Hematopoietic multipotent progenitor cell treated with erythropoietin and hydrocortisone succinate and interleukin-3 and kit ligand, for 15 days (in vitro differentiated cells): ENCODE measurements at places on chromosomes 2 and 18.

DNA sequence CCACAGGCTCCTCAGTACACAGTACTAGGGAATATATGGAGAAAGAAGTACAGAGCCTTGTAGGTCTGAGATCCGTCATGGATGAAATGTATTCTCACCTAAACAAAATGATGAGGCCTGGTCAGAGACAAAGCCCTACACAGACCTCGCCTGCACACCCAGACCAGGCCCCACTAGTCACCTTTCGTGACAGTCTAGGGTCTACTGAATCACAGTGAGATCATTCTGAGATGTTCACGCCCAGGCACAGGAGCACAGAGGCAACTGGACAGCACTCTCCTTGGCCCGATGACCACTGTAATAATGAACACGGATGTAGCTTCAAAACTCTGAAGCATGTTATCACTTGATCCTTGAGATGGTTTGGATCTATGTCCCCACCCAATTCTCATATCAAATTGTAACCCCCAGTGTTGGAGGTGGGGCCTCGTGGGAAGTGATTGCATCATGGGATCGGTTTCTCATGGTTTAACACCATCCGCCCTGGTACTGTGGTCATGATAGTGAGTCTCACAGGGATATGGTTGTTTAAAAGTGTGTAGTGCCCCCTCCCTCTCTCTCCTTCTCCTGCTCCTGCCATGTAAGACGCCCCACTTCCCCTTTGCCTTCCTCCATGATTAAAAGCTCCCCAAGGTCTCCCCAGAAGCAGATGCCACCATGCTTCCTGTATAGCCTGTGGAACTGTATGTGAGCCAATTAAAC is 15.1 kb downstream of the DOCK10 start:
- DNase-seq, result no peak

GRCh38 chr18:54023471-54023870 is 201.0 kb downstream of the MBD2 start:
- no peak for DNase-seq

GRCh38 chr2:181235683-181236459 is 221.3 kb upstream of the ITGA4 start:
- no peak for DNase-seq

DNA sequence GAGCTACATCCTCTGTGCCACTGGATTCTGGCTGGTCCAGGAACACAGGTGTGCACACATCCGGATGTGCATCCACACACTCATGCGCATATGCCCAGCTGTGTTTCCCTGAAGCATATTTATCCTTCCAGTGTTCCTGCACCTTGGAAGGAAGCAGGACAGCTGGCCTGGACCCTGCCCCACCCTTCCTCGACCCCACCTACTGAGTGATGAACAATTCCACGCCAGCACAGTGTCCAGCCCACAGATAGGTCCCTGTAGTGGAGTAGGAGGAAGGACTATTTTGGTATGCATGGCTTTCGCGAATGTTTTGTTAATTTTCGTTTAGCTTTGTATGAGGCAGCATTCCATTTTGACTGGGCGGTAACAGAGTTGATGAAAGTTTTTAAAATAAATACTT is 211.5 kb downstream of the AGAP1 start:
- DNase-seq, result no peak

DNA sequence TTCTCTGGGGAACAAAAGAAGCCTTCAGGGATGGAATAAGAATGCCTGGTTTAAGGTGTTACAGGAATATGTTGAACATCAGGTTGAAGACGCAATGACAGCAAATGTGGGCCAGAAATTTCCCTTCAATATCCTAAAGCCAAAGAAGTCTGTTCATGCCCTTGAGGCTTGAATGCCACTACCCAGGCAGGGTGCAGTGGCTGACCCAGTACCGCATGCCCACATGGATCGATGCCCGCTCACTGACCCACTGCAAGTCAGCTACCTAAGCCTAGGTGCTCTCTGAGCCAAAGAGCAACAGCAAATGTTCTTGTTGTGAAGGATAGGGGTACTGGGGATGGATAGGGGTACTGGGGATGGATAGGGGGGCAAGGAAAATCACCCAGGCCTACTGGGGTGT is 58.2 kb downstream of the GNAL start:
- no peak for DNase-seq

- no peak for DNase-seq
Observed at GRCh38 chr2:7835693-7836680, 845.9 kb upstream of the ID2 start.

- DNase-seq, result no peak
Observed at GRCh38 chr2:18046558-18047212, 168.2 kb downstream of the KCNS3 start.

- no peak for DNase-seq
Observed at GRCh38 chr2:60597346-60597745, 43.9 kb upstream of the BCL11A start.

GRCh38 chr2:37456479-37456878 is 112.0 kb downstream of the QPCT start:
- DNase-seq, result no peak

DNA sequence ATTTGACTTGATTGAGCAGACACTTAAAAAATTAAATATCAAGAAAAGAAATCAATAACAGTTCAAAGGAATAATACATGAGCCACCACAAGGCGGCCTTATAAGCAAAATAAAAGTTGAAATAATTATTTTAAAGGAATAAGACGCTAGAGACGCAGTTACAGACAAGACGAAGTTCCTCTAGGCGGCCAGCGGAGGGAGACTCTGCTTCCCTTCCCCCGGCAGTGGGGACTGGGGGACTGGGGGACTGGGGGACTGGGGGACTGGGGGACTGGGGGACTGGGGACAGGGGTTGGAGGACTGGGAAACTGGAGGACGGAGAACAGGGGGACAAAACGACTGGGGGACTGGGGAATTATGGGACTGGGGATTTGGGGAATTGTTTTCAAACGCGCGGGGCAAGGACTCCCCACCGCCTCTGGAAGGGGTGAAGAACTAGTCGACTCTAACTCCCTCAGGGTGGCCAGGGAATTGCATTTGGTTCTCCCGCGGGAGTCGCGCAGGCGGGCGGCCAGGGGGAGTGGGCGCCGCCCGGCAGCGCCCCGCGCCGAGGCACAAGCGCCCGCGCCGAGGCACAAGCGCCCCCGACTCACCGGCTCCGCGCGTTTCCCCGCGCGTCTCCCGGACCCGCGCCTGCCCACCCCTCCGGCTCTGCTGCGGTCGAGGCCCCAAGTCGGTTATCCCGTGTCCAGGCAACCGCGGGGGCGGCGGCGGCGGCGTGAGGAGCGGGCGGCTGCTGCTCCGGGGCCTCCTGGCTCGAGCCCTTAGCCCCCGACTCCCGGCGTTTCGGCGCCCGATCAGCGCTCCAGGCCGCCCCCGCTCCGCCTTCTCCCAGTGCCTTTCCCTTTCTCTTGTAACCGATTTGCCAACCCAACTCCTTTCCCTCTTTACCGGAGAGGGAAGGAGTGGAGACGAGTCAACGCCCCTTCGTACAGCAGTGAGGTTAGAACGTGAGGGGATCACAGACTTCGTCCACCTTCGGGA is at the start of gene CCDC178:
Gene CCDC178, minus strand, starts transcription at position 662 of the 984 bp plus-strand sequence. CDS start 28,633 bp downstream, outside the sequence.
- no peak for DNase-seq

DNA sequence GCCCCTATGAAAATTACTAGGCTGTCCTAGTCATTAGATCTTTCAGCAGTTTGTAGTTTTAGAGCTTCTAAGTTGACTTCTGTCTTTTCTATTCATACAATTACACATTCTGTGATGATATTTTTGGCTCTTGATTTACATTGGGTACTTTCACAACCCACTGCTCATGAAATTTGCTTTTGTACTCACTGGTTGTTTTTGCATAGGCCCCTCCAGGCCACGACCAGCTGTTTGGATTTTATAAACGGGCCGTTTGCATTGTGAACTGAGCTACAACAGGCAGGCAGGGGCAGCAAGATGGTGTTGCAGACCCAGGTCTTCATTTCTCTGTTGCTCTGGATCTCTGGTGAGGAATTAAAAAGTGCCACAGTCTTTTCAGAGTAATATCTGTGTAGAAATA is 193.8 kb downstream of the RPIA start:
- DNase-seq, result no peak

GRCh38 chr2:28477087-28477486 is 18.8 kb upstream of the PLB1 start:
- DNase-seq, result no peak
